Brain pericyte (primary cell): ENCODE measurements at places on chromosomes 1 and 21.

- DNase-seq: no peak
Observed at GRCh38 chr1:3101124-3101939, 32.3 kb downstream of the PRDM16 start.

GRCh38 chr1:167387251-167387910 is 130.9 kb downstream of the CD247 start:
- DNase-seq: no peak

- DNase-seq: no peak
Observed at GRCh38 chr1:35850051-35850450, 33.0 kb upstream of the AGO1 start.

GRCh38 chr1:218485241-218485928 is 140.2 kb downstream of the TGFB2 start:
- DNase-seq: no peak

DNA sequence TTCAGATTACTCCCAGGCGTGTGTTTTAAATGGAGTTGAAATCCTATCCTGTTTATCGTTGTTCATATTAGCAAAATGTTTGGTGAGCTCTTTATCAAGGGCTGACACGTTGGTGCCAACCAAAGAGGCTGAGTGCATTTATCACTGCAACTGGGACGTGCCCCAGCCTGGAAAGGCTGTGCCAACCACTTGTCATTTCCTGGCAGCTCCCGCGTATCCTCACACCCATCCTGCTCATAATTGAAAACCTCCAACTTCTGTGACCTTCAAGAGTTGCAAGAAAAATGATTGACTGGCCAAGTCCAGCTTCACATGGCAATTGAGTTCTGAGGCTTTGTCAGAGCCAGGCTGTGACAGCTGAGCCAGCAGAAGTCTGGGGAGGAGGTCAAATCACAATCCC is 43.7 kb upstream of the KCNA3 start:
- DNase-seq: no peak
